ENCODE measurements at places on chromosomes 4 and X.
A peak's percentile ranks its signal among the peaks of the same experiment; 100 is the strongest.

DNA sequence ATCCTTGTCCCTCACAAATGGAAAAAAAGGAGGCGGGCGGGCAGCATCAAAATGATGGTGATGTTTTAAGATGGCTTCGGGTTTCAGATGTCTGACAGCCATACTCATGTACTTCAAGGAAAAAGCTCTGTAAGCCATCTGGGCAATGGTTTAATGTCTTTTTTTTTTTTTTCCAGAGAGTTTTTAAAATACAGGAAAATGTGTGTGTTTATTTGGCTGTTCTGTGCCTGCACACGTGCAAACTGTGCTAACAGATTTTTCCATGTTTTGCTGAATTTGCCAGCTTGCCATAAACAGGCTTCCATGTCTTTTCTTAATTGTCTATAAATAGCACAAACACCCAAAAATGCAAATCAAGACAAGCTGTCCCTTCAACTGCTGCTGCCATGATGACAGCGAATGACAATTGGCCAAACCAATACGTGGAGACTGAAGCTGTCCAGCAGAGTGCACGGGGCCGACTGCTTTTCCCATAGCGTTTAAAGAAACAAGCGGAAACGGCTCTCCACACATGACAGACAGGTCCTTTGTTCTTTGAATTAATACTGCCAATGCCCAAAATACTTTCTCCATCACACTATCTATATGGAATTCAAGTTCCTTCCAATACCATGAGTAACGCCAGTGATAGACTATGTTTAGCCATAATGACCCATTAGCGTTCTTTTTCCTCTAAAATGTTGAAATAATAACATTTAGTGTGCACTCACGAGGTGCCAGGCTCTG is 35.7 kb downstream of the AFAP1 start:
- no peak for DNase-seq

DNA sequence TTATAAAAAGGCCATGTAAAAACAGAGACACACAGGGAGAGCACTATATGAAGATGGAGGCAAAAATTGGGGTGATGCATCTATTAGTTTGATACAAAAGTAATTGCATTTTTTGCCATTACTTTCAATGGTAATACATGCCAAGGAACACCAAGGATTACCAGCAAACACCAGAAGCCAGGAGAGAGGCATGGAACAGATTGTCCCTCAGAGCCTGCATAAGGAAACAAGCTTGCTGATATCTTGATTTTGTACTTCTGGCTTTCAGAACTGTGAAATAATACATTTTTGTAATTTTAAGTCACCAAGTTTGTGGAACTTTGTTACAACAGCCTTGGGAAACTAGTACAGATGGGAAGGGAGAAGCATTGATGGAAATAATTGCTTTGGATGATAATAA is 45.6 kb upstream of the BOD1L1 start:
- no peak for DNase-seq

- no peak for DNase-seq
Observed at GRCh38 chrX:16185725-16186136, 18.4 kb downstream of the MAGEB17 start.

DNA sequence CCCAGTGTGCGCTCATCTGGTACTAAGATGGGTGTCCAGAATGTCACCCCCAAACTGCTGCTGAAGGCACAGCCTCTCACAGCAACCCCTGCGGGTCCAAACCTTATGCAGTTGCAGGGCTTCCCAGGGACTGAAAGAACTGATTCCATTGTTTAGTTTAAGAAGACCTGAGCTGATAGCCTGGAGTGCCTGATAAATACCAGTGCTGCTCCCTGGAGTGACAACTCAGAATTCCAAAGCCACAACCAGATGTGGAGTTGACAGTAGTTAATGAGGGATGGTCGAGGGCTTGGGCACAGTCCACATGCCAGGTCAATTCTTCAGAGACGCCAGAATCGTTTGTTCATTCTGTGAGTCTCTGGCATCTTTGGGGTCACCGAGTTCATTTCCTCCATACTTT is 71.2 kb downstream of the LNX1 start:
- DNase-seq, result no peak

GRCh38 chrX:18931972-18932371 is 51.9 kb downstream of the PHKA2 start:
- no peak for DNase-seq

DNA sequence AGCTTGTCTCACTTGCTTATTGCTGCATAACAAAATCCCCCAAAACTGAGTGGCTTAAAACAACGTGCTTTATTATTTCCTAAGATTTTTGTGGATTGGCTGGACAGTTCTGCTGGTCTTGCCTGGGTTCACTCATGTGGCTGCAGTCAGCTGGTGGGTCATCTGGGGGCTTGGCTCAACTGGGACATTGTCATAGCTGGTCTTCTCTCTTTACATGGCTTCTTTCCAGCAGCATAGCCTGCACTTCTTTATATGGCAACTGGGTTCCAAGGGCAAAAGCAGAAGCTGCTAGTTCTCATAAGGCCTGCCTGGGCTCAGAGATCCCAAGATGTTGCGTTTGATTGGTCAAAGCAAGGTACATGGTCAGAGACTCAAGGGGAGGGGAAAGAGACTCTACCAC is 33.7 kb upstream of the STAG2 start:
- no peak for DNase-seq

- no peak for DNase-seq
Observed at GRCh38 chr4:169060391-169061091, 50.5 kb upstream of the CBR4 start.

GRCh38 chr4:166996216-166996615 is 238.1 kb downstream of the SPOCK3 start:
- DNase-seq, result no peak

DNA sequence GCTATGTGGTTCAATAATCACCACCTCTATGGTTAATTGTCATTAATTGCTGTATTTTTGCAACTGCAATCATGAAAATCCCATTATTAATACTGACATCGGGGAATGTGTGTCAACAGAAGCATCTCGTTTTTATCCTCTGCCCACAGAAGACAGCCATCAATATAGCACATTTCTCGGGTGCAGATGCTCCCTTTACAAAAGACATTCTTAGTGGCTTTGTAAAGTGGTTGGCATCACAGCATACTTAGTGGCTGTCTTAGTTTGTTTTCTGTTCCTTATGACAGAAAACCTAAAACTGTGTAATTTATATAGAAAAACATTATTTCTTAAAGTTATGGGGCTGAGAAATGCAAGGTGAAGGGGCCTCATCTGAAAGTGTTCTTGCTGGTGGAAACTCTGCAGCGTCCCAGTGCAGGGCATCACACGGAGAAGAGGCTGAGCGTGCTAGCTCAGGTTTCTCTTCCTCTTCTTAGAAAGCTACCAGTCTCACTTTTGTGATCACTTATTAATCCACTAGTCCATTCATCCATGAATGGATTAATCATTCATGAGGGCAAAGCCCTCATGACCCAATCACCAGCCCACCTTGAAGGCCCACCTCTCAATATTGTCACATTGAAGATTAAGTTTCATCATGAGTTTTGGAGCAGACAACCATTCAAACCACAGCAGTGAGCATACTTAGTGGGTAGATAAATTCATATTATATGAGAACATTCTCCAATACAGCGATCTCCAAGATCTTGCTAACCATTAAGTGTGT is 1067.7 kb upstream of the PABPC4L start:
- DNase-seq, result no peak

DNA sequence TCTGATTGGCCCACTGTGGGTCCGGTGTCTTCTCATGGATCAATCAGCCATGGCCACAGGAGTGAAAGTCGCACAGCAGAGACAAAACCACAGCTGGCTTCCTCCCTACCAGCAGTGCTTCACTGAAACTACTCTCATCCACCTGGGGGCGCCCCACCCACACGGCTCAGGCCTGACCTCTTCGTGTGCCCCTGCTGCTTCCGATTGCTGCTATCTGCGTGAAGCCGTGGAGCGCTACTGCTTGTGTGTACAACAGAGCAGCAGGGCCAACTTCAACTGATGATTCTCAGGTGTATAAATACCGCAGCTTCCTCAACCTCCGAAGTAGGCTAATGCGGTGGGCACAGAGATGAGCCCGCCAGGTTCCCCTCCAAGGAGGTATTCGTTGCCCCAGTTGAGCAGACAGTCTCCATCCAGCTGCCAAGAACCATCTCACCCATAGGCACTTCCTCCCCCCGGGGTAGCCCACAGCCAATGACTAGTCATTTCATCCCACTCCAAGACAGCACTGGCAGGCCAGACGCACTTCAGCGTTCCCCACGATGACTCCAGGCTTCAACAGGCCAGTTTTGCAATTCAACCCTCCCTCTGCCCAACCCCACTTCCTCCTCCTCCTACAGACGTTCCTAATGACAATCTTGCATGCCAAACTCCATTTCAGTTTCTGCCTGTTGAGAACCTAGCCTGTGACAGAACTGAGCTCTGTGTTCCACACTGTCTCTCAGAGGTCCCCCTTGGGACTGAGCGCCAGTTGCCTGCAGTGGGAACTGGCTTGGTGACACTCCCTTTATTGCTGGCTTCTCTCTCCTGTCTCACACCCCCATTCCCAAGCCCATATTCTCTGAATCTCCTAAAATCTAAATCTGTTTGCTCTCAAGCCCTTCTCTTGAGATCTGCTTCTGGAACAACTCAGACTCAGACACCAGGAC is 41.3 kb upstream of the ATP6AP2 start:
- DNase-seq, result peak; percentile 70

GRCh38 chr4:35229021-35229420 is 1015.3 kb downstream of the ARAP2 start:
- DNase-seq, result no peak

DNA sequence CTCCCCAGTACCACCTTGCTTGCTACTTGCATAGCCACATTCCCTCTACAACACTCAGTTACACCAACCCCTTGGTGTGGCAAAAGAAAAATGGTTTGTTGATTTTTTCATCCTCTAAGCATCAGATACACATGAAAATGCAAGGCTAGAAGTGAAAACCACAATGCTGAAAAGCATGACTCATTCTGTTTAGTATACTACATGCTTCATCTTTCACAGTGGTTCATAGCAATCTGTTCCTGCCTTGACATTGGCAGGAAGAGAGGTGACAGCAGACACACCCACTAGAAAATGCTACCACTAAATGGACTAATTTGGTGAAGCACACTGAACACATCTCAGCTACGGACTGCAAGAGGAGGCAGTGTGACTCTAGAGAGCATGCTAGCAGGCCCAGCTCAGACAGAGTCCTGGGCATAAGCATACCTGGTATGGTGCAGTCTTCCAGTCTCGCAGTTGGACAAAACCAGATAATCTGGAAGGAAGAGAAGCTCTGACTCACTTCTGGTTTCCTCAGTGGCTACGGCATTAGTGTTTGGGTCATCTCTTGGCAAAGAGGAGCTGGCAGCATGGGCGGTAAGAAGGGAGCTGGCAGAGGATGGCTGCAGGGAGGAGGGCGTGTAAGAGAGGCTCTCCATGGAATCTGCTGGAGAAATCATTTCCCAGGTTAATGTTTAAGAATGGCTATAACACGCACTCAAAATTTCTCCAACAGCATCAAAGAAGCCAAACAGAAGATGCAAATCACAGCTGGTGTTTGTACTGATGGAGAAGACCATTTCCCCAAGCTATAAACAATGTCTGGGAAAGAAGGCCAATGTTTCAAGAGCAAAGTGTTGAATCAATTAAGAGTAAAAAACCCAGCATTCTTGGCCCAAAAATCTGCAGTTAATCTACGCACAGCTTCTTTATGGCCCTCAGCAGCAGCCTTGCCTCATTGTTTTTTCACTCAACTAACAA is 37.8 kb downstream of the GAB3 start:
- DNase-seq, result no peak

DNA sequence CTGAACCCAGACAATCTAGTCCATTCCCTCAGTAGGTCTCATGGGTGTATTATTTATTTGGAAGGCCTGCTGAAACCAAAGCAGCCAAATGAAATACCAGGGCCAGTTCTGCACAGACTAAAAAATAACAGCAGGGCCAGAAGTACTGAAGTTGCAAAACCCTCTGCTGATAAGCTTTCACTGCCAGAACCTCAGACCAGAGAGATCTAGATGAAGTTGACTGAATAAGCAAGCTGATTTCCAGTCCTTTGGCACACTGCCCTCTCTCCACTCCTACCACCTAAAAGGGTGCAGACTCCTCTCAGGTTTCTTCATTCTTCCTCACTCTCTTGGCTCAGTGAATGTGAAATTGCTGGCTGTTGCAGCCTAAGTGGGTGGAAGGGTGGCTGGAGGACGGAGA is 276.7 kb upstream of the KLF3 start:
- DNase-seq, result no peak

- no peak for DNase-seq
Observed at GRCh38 chr4:55989766-55990165, 41.0 kb downstream of the CEP135 start.

- no peak for DNase-seq
Observed at GRCh38 chrX:38205039-38205438, 15.6 kb downstream of the SRPX start.

- no peak for DNase-seq
Observed at GRCh38 chrX:134718966-134719317, 60.7 kb upstream of the PLAC1 start.

GRCh38 chr4:108937066-108937465 is 174.2 kb upstream of the ETNPPL start:
- DNase-seq, result no peak

DNA sequence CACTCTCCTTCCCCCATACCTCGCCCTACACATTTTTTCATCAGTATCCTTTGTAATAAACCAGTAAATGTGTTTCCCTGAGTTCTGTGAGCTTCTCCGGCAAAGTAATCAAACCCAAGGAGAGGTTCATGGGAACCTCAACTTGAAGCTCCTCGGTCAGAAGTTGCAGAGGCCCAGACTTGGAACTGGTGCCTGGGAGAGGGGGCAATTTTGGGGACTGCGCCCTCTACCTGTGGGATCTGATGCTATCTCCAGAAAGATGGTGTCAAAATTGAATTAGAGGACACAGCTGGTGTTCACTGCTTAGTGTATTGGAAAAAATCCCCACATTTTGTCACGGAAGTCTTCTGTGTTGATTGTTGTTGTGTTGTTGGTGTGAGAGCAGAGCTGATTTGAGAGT is 70.6 kb downstream of the ATP11C start:
- no peak for DNase-seq

DNA sequence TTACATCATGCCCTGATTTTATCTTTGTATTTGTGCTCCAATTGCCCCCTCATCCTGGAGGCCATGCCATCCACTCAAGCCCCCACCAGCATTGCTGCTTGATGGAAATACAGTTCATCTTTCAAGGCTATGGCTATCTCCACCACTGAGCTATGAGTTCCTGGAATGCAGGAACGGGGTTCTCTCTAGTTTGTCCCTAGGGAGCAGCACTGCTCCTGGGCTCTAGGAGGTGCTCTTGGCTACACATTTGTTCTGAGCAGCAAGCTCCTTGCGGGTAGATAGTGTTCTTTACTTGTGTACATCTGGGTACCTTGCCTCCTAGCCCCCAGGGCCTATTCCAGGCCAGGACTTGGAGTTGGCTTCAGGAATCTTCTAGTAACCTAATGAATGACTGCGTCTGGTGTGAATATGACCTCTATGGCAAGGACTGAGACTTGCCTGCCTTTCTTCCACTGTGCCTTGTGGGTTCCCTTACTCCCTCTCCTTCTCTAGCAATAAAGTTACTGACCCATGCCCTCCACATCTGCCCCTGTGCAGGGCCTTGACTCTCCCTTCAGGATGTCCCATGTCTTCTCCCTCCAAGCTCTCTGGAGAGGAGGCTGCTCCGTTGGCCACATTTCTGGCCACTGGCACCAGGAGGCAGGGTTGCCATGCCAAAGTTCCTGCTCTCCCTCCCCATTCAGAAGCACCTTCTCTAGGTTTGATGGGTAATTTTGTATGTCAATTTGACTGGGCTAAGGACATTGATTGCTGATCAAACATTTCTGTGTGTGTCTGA is 7.6 kb downstream of the CITED1 start:
- DNase-seq, result no peak
